Fibroblast of skin of abdomen (primary cell): ENCODE measurements at places on chromosomes 2 and 18.
A peak's percentile ranks its signal among the peaks of the same experiment; 100 is the strongest.

DNA sequence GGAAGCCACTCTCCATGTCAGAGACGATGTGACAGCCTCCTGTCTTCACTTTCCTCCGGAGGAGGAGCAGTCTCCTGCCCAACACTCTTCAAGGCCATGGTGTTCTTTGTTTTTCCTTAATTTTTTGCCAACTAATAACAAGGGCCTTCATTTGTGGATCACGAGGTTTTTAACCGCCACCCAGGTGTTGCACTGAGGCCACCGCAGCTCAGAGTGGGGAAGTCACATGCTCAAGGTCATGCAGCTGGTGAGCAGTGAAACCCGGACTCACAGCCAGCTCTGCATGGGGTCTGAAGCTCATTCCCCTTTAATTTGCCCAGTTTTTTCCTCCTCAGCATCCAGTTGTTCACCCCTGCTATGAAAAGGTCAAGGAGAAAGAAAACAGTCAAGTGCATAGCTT is 19.6 kb downstream of the ENOSF1 start:
- DNase-seq = no peak

- no peak for DNase-seq
Measured at GRCh38 chr2:117323331-117323730, 491.2 kb upstream of the DDX18 start.

- no peak for DNase-seq
Measured at GRCh38 chr2:184528119-184528518, 70.2 kb upstream of the ZNF804A start.

DNA sequence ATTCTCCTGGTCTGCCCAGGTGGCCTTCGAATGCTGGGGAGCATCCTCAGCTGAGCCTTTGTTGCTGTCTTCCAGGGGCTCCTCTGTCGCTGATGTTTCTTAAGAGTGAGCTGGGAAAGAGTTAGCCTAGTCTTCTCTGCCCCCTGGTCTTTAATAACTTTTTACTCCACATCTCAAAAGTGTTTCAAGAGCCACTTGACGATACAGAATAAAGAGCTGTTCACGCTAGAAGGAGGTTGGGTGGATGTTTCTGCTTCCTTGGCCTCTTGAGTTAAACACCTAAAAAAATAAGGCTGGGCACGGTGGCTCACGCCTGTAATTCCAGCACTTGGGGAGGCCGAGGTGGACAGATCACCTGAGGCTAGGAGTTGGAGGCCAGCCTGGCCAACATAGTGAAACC is 2.8 kb upstream of the BUB1 start:
- no peak for DNase-seq

DNA sequence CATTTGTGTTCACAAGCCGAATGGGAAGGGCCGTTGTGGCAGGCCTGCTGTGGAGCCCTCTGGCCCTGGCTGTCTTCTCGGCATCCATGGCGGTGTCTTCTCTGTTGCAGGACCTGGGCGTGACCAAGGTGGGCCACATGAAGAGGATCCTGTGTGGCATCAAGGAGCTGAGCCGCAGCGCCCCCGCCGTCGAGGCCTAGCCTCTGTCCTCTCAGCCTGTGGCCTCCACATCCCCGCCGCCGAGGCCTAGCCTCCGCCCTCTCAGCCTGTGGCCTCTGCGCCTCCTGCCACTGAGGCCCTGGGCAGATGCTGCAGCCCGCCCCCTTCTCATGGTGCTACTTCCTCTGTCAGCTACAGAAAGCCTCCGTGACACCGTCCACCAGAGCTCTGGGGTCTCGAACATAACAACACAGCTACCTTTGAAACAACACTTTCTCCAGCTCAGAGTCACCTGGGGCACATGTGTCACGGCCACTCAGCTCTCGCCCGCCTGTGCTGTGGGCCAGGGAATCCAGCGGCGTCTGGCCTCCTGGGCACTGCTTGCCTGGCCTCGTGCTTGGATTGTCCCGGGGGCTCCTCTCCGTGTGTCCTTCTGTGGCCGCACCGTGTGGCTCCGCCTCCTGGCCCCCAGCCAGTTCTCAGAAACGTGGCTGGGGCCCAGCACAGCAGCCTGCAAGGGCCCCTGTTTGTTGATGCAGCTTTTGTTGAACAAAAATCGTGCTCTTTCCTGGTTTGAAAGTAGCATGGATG is 97.1 kb downstream of the USP40 start:
- DNase-seq = no peak

- peak; percentile 71 for DNase-seq
Measured at GRCh38 chr2:151043484-151043883, 218.2 kb downstream of the RBM43 start.

DNA sequence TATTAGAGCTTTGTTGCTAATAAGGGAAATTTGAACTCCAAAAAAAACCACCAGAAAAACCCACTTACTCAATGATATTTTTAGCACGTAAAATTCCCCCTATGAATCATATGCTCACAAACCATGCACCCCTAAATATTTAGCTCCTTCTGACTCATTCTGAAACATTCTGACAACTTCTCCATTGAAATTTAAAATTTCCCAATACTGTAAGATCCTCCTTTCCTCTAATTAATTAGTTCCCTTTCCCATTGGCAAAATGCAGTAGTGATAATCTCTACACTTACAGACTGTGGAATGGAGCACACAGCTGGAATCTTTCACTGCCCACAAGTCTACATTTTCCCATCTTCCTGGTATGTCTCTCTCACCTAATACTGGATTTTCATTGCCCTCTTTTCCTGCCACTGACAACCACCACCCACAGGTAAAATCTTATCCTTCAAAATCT is 215.8 kb upstream of the ACVR2A start:
- DNase-seq = peak; percentile 44

GRCh38 chr2:229363185-229363814 is 92.2 kb upstream of the PID1 start:
- DNase-seq = peak; percentile 35
